ENCODE measurements at places on chromosomes 3 and 15.

DNA sequence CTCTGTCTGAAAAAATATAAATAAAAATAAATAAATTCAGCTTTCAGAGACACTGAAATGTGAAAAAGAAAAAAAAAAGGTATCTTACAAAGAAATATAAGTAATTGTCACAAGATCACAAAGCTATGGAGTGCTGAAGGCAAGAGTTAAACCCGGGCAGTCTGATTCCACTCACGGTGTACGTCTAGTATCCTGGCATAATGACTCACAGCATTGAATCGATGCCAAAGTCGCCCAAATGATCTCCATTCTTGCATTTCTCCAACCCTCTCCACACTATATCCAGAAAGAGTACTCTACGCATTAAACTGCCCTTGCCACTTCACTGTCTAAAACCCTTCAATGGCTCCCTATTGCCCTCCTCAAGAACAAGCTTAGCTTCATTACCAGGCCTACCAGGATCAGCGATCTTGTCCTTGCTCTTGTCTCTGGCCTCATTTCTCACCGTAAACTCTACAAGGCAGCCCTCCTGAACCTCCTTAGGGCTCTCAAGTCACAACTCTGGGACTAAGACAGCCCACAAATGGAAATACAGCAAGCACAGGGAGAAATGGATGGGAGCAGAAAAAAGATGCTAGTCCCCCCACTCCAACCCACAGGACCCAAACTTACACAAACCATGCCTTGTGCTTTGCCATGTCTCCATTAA is 7.7 kb downstream of the SUCLG2 start:
- DNase-seq = no peak

- DNase-seq = no peak
Observed at GRCh38 chr3:155704771-155705559, 39.9 kb downstream of the PLCH1 start.

DNA sequence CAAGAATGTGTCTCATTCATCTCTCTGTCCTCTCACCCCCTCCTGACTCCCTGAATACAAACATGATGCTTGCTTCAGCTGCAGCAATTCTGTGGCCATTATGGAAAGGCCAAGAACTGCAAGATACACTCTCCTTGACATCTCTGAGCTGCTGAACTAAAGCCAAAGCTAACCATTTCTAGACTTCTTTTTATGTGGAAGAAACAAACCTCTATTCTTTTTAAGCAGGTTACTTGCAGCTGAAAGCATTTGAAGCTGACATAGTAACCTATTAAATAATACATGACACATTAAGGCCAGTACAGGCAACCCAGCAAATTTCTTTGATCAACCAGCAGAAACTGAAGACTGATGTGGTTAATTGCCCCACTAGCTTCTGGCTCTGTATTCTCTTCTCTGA is 17.5 kb downstream of the FHIT start:
- DNase-seq = no peak

- DNase-seq = no peak
Observed at GRCh38 chr3:188209034-188209433, 55.1 kb downstream of the LPP start.

GRCh38 chr3:67497746-67498145 is 156.7 kb downstream of the SUCLG2 start:
- no peak for DNase-seq

DNA sequence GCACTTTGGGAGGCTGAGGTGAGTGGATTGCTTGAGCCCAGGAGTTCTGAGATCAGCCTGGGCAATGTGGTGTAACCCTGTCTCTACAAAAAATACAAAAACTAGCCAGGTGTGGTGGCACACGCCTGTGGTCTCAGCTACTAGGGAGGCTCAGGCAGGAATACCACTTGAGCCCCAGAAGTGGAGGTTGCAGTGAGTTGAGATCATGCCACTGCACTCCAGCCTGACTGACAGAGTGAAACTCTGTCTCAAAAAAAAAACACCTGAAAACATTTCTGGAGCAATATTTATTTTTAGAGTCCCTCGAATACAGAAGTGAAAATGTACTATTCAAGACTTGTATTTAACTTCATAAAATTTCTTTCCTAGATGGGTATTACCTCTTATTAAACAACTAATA is 4.6 kb downstream of the SPCS1 start:
- peak; percentile 38 for DNase-seq

DNA sequence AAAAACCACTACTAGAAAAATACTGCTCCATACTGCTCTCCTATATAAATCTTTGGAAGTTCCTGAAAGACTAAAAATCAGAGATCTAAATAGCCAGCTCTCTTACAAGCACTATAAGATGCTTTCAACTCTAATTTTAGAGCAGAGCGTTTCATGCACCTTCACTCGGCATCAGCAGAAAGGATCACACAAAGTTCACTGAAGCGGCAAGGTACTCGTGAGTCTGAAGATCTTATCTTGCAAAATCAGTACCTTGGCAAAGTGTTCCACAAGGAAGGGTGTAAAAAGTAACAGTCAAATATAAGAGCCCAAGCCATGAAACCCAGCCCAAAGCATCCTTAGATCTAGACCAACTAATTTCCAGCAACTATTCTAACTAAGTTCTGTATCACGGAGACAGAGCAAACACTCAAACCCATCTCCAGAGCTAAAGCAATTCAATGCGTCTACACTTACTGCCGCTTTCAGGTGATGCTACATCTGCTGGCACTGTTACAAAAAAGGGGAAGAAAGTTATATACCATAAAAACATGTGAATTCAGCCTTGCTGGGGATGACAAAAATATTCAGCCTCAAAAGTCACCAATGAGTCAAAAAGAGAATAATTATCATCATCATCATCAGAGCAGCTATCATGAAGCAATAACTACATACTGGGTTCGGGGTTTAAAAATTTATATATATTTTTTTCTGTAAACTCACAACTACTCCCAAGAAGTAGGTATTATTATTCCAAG is 16.3 kb downstream of the VPS39 start:
- DNase-seq = peak; percentile 57

GRCh38 chr15:50051811-50052419 is 67.1 kb downstream of the ATP8B4 start:
- no peak for DNase-seq

- no peak for DNase-seq
Observed at GRCh38 chr3:179842061-179842460, 189.2 kb downstream of the USP13 start.

GRCh38 chr3:45976191-45977091 is 19.2 kb downstream of the FYCO1 start:
- DNase-seq = no peak

- no peak for DNase-seq
Observed at GRCh38 chr3:27613846-27614500, 108.2 kb downstream of the EOMES start.
